ENCODE measurements at places on chromosomes 11 and 22.

GRCh38 chr11:113446112-113446511 lies 29.1 kb downstream of the DRD2 start:
- no peak for DNase-seq

DNA sequence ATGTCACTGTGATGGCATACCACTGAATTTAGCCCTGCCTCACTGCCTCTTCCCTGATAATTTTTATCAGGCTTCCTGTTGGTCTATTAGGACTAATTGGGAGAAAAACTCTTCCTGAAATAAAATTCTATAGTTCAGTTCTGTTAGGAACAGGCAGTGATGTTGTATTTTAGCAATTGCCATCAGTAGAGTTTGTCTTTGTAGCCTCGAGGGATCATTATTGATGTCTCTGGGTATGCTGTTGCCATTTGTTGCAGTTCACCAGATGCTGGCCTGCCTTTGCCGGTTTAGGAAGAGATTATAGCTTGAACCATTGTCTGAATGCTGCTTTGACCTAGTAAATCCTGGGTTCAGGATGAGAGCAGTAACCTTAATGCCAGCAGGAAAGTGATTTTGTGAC lies 41.0 kb downstream of the KDM2A start:
- DNase-seq = no peak

GRCh38 chr11:104956528-104956927 lies 11.8 kb downstream of the CASP4 start:
- DNase-seq = no peak

DNA sequence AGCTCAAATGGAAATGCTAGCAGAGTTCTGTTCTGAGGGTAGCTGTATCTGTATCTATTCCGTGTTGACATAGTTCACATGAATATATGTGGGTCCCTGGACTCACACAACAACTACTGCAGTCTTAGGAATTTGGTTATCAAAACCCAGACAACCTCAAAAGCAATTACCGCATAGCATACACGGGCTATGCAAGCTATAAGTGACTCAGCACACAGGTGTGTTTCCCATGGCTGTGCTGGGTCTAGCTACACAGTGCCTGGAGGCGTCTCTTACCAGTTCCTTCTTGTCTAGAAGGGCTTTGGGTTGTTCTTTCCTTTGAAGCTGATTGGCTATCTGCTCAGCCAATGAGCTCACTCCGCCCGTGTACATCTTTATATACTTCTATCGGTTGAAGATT lies 98.2 kb upstream of the BID start:
- DNase-seq = no peak

GRCh38 chr11:10295064-10295901 lies 1.3 kb upstream of the SBF2 start:
- no peak for DNase-seq

- no peak for DNase-seq
These were observed 18.3 kb downstream of the MS4A6A start for GRCh38 chr11:60164550-60165075.

- no peak for DNase-seq
These were observed 143.0 kb downstream of the ELP4 start for GRCh38 chr11:31652528-31652927.

GRCh38 chr11:22582151-22582410 lies 43.5 kb downstream of the FANCF start:
- DNase-seq = no peak

GRCh38 chr11:96051820-96052219 lies 127.9 kb upstream of the MTMR2 start:
- no peak for DNase-seq

All from AG20443 (cell line).